ENCODE measurements at places on chromosomes 11 and 22.

- peak; percentile 7 for DNase-seq
Observed at GRCh38 chr11:79441461-79441875, 638 bp upstream of the TENM4 start.

- DNase-seq, result no peak
Observed at GRCh38 chr11:104836691-104837090, 61.6 kb downstream of the CASP12 start.

DNA sequence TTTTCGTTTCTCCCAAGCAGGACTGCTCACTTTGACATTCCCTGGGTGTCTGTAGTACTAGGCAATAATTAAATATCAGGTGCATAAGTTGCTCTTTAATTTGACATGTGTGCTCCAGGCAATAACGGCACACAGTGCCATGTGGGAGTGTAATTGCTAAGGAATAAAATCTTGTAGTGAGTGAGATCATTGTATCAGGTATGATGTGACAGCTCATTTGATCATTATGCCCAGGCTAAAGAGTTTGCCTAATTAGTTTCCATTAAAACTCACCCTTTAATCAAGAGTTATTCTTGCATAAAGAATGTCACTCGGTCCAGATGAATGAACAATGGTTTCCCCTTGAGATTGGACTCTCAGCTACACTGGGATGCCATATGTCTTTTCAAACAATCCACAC lies 220.0 kb downstream of the INSC start:
- DNase-seq, result no peak

GRCh38 chr11:11148104-11148509 lies 204.9 kb downstream of the CSNK2A3 start:
- DNase-seq, result no peak

DNA sequence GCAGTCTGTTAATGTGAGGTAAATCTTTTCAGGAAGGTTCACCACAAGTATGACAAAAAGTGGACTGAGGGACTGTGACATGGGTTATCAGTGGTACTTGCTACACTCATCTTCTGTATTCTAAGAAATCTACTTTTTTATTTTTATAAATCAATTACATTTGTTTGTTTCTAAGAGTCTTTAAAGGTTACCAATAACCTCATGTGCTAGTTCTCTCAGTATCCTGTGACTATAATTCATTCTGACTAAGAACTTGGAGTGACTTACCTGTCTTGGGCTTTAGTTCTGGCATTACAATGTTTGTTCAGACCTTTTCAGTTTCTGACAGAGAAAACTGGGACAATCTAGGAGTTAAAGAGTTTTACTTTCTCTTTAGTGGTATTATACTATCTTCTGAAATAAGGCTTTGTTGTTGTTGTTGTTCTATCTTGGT lies 108.4 kb downstream of the PDE3B start:
- no peak for DNase-seq
